Fibroblast of skin of right biceps (primary cell): ENCODE measurements at places on chromosomes 11 and 22.

GRCh38 chr22:44881624-44882023 is 128.2 kb downstream of the PHF21B start:
- DNase-seq, result no peak

DNA sequence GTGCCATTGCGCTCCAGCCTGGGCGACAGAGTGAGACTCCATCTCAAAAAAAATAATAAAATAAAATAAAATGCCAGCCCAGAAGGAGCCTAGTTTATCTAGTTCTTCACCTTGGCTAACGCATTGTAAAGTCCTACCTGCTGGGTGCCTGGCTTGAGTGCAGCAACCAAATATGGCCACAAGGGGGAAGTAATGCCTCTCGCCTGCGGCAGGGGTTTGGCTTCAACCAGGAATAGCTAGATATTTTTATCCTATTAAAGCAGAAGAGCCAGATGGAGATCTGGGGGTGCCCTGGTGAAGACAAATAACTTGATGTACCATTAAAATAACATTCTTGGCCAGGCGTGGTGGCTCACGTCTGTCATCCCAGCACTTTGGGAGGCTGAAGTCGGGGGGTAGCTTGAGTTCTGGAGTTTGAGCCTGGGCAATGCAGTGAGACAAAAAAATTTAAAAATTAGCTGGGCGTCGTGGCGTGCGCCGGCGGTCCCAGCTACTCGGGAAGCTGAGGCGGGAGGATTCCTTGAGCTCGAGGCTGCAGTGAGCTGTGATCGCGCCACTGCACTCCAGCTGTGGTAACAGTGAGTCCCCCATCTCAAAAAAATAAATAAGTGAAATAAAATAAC is 20.6 kb upstream of the PLEKHB1 start:
- DNase-seq, result peak; percentile 61

- DNase-seq, result no peak
Measured at GRCh38 chr11:87141980-87142514, 104.3 kb downstream of the TMEM135 start.

- DNase-seq, result peak; percentile 42
Measured at GRCh38 chr11:57251491-57252104, 14.5 kb upstream of the APLNR start.

- DNase-seq, result no peak
Measured at GRCh38 chr11:60739114-60739513, 14.6 kb downstream of the MS4A18 start.

DNA sequence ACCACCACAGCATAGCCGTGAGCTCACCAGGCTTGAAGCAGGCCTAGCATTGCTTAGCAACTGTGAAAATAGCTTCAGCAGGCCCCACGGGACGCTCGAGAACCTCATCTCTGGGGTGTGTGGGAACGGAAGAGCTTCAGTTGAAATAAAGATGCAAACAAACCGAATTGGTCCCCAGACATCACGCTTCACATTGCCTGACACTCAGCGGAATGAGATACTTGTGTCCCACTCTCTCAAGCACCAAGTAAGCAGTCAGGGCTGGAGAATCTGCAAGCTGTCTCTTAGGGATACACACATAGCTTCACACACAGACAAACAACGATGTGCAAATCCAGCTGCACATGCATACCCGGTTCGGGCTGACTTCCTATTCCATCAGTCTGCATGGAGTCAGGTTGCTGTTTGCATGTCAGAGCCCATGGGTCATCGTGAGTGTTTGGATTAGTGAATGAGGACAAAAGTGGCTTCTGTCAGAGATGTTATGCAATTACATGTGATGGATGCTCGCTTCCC is 205.7 kb downstream of the SNX19 start:
- DNase-seq, result no peak

GRCh38 chr11:23551706-23552105 is 691.4 kb upstream of the CCDC179 start:
- DNase-seq, result no peak
